Heart right ventricle (tissue), 16 donors: ENCODE measurements at places on chromosomes 4 and X.

DNA sequence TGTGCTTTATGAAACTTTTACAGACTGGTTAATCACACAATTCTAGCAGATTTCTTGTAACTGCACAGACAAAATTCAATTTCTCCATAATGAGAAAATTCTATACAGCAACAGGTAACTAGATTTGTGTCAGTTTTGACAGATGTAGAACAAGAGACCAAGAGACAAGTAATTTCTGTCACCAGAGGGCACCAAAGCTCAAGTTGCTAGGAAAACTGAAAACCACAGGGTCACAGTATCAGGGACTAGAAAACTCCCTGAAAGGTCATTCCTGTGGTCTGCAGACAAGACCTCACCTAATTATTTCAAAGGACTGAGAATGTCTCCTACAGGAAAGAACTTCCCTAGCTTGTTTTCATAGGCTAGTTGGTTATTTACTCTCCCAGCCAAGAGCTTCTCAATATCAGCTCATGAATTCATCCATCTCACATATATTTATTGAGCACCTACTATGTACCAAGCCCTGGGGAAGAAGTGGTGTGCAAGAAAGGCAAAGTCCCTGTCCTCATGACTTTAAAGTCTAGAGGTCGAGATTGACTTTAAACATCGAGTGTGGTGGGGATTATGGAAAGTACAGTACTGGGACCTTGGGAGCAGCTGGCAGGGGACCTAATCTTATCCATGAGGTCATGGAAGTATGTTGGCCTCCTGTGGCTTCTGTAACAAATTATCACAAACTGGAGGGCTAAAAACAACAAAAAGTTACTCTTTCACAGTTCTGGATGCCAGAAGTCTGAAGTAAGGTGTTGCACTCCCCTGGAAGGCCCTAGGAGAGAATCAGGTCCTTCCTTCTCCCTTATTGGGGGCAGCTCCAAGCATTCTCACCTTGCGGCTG is 47.8 kb upstream of the SETD7 start:
- no peak for DNase-seq

DNA sequence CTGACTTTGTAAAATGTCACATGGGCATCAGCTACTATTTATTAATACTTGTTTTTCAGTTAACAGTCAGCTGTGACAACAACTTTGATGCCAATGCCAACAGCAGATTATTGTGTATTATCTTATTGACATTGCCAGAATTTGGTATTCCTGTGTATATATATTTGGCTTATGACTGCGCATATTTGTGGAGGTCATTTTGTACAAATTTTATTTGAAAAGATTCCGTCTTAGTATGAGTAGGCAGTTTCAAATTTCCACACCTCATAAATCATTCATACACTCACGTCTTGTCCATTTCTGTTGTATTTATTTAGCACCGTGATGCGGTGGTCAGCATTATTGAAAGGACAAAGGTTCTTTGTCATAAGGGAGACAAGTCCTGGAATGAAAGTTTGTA is 558.2 kb upstream of the NDST4 start:
- DNase-seq, result no peak

GRCh38 chr4:48255072-48255958 is 14.3 kb downstream of the TEC start:
- no peak for DNase-seq

DNA sequence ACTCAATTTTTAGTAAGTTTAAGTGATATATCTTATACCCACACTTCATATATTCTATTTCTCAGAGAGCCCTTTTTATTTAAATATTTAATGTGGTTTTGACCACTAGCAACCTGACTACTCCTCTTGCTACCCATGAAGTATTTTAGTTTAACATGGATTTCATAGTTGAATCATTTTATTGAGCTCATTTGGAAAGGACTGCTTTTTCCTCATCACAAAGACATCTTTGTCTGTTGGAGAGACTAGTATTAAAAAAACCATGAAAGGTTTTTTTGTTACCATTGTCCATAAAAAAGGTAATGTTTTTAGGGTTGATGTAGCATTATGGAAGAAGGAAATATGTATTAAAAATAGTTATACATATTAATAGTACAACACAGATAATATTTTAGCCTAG is 139.5 kb downstream of the RAPGEF2 start:
- DNase-seq, result no peak

DNA sequence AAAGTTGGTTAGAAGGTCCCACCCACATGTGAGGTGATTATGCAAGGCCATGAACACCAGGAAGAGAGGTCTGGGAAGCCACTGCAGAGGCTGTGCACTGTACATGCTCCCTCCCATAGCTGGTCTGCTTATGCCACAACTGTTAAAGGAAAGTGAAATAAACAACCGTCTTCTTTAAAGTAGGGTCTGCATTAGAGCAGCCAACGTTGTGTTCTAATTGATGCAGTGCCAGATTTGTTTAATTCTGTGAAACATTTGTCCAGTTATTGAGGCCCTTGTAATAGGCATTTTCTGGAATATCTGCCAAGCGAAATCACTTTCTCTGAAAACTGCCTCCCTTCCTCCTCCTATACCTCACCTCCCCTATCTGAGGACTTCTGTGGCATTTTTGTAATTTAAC is 224.0 kb upstream of the LNX1 start:
- DNase-seq, result no peak

GRCh38 chr4:9949573-9949972 is 71.7 kb downstream of the SLC2A9 start:
- no peak for DNase-seq

- peak; percentile 22 for DNase-seq
Measured at GRCh38 chr4:107037199-107037584, 1.1 kb upstream of the DKK2 start.

DNA sequence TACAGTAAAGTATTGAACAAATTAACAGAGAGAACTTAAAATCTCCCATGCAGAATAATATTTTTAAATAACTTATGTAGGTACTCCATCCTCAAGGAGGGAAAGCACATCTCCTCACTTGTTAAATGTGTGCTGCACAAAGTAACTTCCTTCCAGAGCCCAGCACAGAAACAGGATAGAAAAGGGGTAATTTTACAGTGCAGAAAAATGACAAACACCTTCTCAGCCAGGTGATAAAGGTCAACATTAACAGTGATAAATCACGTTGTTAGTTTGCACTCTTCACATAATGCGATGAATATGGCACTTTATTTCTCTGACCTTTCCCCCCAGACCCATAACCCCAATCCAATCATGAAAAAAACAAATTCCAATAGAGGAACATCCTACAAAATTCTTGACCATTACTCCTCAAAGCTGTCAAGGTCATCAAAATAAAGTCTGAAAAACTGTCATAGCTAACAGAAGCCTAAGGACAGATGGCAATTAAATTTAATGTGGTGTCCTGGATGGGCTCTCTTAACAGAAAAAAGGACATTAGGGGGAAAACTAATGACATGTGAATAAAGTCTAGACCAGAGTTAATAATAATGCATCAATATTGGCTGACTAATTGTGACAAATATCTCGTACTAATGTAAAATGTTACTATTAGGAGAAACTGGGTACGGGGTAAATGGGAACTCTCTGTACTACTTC is 547.4 kb upstream of the AGA start:
- DNase-seq, result no peak
